Stimulated activated CD4-positive, alpha-beta T cell treated with anti-CD3 and anti-CD28 coated beads, Interleukin-12 subunit alpha, Interleukin-12 subunit beta, amount 100 ng/mL, for 24 hours (primary cell): ENCODE measurements at places on chromosomes 2 and 18.

DNA sequence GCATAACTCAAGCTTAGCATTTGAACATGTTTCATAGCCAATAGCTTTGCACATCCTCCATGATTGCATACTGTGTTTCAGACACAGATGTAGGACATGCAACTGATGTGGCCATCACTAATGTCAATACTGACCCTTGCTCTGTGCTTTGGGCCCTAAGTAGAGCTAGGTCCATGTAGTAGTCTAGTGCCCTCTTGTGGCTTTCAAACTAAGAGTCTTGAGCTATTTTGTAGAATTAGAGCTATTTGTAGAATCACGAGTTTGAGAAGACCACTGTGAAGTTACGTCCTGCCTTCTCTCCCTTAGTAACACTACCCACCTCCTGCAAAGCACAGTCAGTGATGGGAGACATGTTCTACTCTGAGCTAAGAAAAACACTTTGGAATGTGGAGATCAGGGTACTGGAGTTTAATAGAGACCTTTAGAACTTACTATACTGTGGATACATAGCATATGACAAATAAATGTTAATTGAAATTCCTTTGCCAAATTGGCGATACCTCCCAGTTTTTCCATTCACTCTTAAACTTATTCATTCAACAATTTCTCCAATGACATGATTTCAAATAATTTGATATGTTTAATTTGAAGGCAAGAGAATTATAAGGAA lies 306.5 kb upstream of the TNP1 start:
- DNase-seq = no peak

DNA sequence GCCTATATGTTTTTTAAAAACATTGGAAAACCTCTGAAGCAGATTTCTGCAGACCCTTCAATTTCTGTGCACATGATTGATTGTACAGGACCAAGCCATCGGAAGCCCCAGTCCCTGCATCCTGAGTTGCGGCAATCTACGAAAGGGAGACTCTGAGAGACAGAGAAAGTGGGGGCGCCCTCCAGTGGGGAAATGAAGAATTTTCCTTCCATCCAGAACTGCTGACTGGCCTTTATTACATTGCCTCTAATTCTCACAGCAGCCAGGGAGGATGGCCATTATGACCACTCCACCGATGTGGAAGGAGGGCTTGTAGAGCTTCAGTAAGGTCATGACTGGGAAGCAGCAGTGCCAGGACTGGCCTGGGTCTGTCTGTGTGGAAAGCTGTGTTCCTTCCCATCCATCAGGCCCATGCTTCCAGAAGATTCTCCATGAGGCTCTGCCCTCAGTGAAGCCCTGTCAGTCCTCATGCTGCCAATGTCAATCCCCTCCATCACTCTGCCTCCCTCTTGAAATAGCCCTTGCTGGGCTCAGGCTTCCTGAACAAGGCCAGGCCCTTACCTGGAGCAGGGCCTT lies 20.0 kb upstream of the RESP18 start:
- DNase-seq = peak; percentile 27

DNA sequence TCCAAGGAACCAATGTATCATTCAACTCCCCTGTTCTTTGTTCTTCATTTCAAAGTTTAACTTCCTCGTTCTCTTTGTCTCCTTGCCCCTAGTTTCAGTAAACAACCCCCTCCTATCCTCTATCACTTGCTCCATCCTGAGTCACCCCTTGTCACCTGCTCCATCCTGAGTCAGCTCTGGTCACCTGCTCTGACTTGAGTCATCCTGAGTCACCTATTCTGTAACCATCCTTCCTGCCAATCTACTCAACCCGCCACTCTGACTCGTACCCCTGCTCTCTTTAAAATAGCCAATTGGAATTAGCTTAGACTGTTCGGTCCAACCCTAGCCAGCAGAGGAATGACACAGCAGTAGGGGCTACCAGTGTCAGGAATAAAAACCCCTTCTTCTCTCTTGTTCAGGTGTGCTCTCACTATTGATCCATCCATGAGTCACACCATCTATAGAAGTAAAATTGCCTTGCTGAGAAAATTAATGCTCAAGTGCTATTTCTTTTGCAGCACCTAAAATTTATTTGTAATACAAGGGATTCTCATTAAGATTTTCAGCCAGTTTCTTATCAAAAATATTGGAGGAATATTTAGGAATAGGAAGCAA lies 326.8 kb downstream of the AKAIN1 start:
- DNase-seq = no peak

DNA sequence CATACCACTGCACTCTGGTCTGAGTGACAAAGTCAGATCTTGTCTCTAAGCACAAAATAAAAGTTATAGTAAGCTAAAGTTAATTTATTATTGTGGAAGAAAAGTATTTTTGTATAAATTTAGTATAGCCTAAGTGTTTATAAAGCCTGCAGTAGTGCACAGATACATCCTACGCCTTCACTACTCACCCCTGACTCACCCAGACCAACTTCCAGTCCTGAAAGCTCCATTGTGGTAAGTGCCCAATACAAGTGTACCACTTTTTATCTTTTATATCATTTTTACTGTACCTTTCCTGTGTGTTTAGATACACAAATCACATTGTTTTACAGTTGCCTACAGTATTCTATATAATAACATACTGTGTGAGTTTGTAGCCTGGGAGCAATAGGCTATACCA lies 57.5 kb downstream of the UBE2E3 start:
- no peak for DNase-seq

DNA sequence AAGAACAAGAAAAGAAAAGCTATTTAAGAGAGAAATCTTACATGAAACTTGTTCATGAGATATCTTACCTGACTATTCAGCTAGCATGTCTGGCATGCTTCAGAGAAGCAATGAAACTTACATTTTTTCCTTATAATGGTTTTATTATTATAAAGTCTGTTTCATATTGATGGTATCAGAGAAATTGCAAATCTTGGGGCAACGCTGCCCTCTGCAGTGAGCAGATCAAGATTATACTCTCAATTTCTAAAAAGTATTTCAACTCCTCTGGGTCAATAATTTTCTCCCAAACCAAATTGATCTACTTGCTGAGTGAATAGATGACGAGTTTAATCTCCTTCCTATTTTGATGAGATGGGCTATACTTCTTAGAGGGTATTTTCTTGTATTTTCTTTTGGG lies 235.6 kb downstream of the NUP35 start:
- DNase-seq = no peak

DNA sequence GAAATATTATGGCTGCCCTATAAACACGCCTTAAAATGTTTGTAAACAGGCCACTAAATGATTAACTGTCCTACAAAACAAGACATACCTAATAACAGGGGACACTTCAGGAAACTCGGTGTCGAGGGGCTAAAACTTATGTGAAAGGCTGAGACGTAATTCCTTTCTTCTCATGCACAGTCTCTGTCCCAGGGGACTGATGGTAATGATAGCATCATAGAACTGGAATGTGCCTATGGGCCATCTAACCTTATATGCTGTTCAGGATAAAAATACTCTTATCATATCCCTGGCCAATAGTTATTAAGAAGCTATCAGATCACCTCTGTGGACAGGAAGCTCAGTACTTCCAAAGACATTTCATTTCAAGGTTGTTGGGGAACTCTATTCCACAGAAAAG lies 252.6 kb upstream of the RASGRP3 start:
- DNase-seq = no peak

GRCh38 chr2:75099521-75099922 lies 99.8 kb downstream of the TACR1 start:
- no peak for DNase-seq

DNA sequence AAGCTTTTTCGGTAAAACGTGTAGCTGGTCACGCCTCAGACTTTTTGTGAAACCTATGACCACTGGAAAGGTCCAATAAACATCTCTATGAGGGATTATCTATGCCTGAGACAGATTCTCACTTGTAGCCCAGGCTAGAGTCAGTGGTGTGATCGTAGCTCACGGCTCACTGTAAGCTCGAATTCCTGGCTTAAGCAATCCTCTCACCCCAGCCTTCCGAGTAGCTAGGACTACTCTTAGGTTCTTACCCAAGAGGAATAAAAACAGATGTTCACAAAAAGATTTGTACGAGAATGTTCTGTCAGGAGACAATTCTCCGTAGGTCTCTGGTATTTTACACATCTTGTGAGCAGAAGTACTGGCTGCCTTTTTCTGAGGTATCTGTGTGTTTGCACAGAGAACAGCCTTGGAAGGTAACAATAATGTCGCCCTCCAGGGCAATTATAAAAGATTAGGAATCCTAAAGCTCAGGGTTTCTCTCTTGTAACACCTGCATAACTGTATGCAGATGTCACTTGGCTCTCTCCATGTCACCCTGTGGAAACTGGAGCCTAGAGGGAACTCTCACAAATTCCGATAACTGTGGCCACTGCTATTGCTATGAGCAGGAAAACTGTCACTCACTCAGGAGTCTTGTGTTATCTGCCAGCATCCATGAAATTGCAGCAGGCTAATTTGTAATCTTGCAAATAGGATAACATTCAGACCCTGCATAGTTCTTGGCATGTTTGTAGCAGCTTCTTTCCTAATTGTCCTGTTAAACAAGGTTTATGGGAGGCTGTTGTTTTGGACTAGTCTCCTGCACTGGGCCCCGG lies 25.5 kb upstream of the RALBP1 start:
- DNase-seq = no peak

DNA sequence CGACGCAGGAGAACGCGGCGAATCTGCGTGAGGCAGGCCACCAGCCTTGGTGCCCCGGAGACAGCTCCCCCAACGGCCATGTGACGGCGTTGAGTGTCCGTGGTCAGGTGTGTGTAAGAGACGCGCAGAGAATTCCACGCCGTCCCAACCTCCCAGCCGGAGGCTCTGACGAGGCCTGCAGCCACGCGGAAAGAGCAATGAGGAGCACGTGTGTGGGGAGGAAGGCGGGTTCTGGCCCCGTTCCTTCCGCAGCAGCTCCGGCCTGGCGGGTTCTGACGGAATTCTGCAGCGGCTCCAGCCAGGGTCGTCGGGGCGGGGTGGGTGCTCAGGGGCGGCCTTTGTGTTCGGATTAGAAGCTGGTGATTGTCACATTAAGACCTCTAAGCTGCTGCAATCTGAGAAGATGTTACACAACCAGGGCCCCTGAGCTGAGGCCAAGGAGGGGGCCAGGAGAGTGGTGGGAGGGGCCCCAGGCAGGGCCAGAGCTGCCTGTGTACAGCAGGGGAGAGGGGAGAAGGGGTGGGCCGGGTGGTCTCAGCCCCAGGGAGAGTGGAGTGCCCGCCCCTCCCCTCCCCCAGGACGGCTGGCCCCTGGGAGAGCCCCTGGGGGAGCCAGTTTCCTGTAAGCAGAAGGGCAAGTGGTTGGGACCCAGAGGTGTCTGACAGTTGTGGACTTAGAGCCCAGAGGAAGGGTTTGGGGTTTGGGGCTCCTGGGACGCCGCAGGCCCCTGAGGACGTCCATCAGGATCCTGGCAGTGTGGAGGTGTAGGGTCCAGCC lies 5.1 kb upstream of the GAL3ST2 start:
- DNase-seq = no peak

GRCh38 chr2:120596990-120597594 lies 138.6 kb upstream of the GLI2 start:
- DNase-seq = no peak

- DNase-seq = no peak
Observed at GRCh38 chr2:47697000-47697601, 85.8 kb upstream of the MSH6 start.

DNA sequence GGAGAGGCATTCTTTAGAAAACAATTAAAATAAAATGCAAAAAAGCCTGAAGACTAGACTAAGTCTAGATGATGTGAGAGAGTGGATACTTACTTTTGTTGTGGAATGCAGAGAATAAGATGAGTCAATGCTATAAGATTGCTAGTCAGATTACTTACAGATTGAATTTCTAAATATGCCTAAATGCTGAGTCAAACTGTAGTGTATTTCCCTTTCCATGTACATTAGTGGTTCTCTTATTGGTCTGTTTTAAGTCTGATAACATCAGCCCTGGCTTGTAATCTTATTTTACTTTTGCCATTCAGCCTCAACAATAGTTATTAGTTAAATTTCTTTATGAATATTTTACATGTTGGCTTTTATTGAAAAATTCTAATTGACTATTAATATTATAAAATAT lies 702.7 kb downstream of the SOCS6 start:
- DNase-seq = no peak

DNA sequence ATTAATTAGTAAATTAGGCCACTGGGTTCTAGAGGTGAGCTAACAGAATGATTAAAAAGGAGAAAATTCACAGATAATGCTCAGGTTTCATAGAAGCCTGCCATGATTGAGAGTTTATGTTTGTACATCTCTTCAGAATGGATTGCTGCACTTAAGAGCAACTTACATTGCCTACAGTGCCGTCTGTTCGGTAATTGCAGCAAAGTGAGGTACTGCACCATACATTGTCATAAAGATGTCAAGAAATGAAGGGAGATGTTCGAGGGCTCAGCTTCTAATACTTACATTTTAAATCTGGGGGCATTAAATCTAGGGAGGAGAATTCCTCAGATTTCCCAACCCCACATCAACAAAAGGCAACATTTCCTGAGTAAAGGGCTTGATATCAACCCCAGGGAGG lies 976.2 kb upstream of the FANCL start:
- DNase-seq = no peak

GRCh38 chr18:13276530-13277520 lies 58.3 kb downstream of the LDLRAD4 start:
- DNase-seq = no peak

DNA sequence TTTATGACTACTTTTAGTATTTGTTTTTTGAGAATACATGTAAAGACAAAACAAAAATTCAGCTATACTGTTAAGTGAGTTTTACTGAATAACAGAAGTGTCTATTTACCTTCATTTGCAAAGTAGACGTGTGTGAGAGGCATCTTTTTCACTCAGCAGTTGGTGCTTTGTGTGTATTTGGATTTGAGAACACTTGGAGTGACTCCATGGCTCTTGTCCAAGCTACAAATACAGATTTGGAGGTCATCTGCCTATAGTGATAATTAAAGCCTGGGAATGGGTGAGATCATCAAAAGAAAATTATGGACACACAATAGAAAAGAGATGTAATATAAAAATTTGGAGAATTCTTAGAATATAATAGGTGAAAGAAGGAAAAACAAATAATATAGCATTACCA lies 6.2 kb downstream of the NAB1 start:
- no peak for DNase-seq

- no peak for DNase-seq
Observed at GRCh38 chr2:113703386-113704299, 52.8 kb downstream of the SLC35F5 start.

- no peak for DNase-seq
Observed at GRCh38 chr2:102891296-102891695, 129.5 kb downstream of the TMEM182 start.

GRCh38 chr18:13813271-13813849 lies 10.6 kb upstream of the MC5R start:
- no peak for DNase-seq

- no peak for DNase-seq
Observed at GRCh38 chr2:16507655-16508489, 157.8 kb downstream of the CYRIA start.

GRCh38 chr2:236359426-236360045 lies 95.3 kb upstream of the ASB18 start:
- no peak for DNase-seq

GRCh38 chr2:157572725-157573124 lies 55.9 kb downstream of the ACVR1C start:
- DNase-seq = no peak
